AG09319 (cell line): ENCODE measurements at places on chromosomes 11 and 22.

- DNase-seq = no peak
Observed at GRCh38 chr22:47190276-47190956, 428.0 kb downstream of the TBC1D22A start.

- no peak for DNase-seq
Observed at GRCh38 chr11:20474882-20475517, 87.5 kb downstream of the PRMT3 start.

GRCh38 chr11:312092-312816 is 1.6 kb upstream of the IFITM1 start:
- no peak for DNase-seq

GRCh38 chr11:94546886-94547285 is 3.2 kb downstream of the FUT4 start:
- no peak for DNase-seq

GRCh38 chr11:82858556-82859091 is 41.6 kb downstream of the PRCP start:
- peak; percentile 3 for DNase-seq

GRCh38 chr11:44467931-44468330 is 97.5 kb upstream of the CD82 start:
- DNase-seq = no peak

GRCh38 chr11:120029321-120029720 is 108.6 kb downstream of the TRIM29 start:
- no peak for DNase-seq

- DNase-seq = no peak
Observed at GRCh38 chr22:49734390-49734789, 93.3 kb downstream of the BRD1 start.

- peak; percentile 24 for DNase-seq
Observed at GRCh38 chr11:107496011-107496410, 38.4 kb upstream of the CWF19L2 start.

DNA sequence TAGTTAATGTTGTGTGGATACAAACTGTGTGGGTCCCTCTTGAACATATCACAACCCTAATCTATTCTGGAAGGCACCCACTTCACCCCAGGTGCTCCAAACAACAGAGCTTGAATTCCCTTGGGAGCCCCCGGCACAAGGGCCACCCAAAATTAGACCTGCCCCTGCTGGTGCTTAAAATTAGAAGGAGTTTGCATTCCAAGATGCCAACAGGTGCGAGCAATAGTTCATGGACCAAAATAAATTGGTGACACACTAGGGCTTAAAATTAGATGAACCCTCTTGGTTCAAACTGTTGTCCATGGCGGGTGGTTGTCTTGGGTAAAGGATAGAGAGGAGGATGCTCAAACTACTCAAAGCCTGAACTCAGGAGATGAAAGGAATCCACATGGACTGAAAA is 291.5 kb downstream of the MN1 start:
- DNase-seq = no peak

DNA sequence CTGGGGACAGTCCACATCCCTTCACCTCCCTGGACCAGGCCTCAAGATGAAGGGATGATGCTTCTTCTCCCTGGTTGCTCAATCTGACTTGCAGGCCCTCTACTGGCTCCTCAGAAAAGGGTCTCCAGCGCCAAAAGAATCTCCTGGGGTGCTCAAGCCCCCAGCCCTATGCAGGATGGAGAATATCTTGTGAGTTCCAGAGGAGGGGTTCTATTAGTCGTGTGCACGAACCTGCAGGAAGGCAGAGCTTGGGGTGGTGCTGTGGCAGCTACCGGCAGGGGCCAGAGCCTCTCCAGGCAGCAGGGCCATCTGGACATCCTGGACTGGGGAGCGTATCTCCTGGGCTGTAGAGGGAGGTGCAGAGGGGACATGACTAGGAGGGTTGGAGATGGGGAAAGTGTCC is 1339.5 kb downstream of the BRD1 start:
- no peak for DNase-seq

DNA sequence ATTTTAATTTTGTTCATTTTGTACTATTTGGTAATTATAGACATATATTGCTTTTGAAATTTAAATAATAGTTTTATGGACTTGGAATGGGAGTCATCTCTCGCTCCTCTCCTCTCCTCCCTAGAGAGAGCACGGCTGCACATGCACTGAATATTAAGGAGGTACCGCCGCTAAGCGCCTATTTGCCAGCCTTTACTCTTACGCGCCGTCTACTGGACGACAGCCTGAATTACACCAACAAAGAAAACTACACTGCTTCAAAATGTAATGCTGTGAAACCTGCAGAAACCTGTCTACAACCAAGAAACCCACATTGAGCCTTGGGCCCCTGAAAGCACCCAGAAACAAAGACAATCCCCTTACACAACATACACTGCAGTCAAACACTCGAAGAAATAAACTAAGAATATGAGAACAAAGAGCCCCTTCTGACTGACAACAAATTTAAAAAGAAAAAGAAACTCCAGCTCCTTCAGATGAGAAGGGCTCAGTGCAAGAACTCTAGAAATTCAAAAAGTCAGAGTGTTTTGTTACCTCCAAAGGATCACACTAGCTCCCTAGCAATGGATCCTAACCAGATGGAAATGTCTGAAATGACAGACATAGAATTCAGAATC is 737.2 kb downstream of the LRRC4C start:
- no peak for DNase-seq

DNA sequence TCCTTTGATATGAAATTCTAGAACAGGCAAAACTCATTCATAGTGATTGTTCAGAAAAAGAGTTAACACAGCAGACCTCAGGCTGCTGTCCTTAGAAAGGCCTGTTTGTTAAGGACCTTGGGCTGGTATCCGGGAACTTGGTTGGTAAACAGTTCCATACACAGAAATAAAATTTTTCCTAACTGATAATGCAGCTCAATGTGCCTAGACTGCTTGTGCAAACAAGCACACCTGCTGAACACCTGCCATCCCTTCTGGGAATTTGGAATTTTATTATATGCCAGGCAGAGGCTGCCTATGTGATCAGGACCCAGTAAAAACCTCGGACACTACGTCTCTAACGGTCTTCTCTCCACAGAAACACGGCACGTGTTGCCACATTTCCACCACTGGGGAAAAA is 11.5 kb downstream of the THAP12 start:
- DNase-seq = no peak

- DNase-seq = no peak
Observed at GRCh38 chr11:115884800-115885534, 380.8 kb upstream of the CADM1 start.

- DNase-seq = no peak
Observed at GRCh38 chr22:44732661-44733060, 19.7 kb upstream of the ARHGAP8 start.

DNA sequence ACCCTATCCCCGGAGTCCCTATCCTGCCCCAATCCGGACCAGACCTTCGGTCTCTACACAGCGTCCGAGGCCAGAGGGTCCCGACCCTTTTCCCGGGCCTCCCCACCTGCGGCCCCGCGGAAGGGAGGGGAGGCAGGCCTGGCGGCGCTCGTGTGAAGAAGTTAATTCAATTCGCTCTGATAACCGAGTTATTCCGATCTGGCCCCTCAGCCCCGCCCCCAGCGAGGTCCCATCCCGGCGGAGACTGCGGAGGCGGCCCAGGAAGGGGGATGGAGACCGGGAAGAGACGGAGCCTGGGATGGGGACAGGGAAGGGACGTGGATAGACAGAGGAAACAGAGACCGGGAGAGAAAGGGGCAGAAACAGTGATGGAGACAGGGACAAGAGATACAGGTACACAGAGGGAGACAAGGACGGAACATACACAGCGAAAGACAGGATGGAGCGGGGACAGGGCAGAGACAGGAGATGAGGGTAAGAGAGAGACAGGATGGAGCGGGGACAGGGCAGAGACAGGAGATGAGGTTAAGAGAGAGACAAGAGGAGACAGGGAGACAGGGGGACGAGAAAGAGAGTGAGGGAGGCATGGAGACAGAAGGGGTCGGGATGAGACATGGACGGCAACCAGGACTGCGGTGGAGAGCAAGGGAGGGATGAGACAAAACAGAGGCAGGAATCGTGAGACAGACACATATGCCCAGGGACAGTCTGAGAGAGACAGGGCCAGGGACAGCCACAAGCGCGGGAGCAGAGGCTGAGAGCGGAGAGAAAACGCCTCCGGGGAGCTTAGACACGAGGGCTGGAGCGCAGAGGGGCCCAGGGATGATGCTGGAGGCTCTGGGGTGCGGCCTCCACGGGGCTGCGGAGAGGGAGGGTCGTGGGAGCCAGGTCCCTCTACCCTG is 636 bp upstream of the PHOX2A start:
- no peak for DNase-seq

GRCh38 chr11:69360606-69361005 is 66.7 kb downstream of the MYEOV start:
- no peak for DNase-seq

- DNase-seq = peak; percentile 80
Observed at GRCh38 chr11:122101625-122102291, 14.3 kb downstream of the BLID start.

DNA sequence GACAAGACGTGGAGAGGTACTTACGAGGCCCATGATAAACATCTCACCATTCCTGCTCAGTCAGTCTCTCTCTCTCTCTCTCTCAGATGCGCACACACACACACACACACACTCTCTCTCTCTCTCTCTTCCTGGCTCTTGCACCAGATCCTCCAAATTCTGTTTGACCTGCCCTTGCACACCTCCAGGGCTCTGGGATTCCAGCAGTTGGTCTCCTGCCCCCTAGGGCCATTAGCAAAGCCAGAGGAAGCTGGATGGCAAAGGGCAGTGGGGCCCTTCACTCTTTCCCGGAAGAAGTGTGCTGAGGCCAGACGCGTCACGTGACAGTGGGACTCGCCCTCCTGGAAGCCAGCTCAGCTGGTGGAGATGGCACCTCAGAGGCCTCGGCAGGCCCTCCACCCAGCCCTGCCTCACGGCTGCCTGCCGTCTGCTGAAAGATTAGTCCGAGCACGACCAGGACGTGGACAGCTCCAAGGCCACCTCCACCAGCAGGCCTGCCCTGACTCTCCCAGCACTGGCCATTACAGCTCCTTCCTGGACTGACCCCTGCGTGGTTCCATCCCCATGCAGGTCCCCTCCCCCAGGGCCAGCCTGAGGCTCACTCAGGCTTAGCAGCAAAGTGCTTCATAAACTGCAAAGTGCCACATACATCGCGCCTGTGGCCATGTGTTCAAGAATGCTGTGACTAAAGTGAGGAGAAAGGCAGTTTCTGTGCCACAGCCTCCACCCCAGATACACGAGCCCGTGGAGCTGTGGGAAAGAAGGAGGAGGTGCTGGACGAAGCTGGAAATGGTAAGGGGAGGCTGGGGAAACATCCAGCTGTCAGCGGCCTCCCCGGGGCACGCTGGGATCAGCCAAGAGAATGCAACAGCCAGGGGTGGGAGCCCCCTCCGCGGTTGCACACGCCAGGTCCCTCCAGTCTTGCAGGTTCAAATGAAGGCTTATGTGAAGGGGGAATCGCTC is 3.7 kb downstream of the PDGFB start:
- DNase-seq = no peak

- no peak for DNase-seq
Observed at GRCh38 chr22:20624161-20624616, 116.8 kb downstream of the MED15 start.

DNA sequence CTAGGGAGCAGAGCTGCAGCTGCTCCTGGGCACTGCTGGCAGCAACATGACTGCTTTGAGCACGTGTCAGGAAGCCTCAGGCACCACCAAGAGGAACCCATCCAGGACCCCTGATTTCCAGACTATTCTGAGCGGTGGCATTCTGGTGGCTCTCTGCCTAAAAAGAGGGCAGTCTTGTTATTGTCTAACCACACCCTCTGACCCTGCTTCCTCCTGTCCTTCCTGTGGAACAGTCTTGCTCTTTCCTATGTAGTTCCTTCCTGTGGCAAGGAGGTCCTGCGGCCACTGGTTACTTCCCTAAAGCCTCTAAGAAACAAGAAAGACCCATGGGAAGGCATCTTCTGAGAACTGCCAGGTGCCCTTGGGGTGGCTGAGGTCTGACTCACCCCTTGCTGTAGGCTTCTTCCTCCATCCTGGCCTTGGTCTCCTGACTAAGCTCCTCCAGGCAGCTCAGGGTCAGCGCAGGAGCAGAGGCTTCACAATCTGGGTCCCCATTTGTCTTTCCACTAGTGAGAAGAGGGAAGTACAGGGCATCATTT is 13.1 kb upstream of the LYVE1 start:
- no peak for DNase-seq

GRCh38 chr11:130170345-130170744 is 10.8 kb downstream of the ST14 start:
- DNase-seq = no peak

DNA sequence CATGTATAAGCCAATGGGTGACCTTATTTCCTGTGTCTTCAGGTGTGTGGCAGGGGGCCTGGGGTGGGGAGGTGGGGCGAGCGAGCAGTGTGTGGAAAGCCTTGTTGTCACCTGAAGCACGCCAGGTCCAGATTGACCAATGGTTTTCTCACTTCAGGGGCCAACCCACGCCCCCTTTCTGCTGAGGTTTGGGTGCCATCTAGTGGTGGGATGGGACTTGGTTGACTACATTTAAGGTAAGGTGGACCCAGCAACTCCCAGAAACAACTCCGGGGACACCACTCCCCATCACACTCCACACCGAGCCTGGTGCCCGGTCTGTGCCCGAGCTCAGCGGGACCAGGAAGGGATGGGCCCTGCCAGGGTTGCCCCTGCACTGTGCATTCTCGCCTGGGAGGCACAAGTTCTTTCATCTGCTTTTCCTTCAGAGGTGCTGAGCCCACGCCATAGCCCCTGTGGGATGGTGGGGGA is 40.0 kb downstream of the TPCN2 start:
- peak; percentile 37 for DNase-seq

DNA sequence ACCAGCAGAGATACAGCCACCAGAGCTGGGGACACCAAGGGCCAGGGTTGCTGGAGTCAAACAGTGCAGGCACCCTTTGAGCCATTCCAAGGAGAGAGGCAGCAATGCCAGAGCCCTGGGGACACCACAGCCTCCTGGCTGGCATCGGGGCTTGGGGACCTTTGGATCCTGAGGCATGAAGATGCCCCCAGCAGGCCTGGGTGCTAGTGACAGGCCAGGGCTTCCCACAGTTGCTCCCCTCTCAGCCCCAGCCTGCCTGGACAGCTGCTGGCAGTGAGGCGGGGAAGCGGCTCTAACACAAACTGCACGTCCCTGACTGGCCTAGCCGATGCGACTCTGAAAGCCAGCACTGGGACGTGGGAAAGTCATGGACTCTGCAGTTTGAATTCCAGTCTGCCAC is 2.7 kb downstream of the CD5 start:
- DNase-seq = no peak
